Islet precursor cell (in vitro differentiated cells): ENCODE measurements at places on chromosomes 16 and 17.
A peak's percentile ranks its signal among the peaks of the same experiment; 100 is the strongest.

GRCh38 chr16:7405166-7405565, 72.5 kb downstream of the RBFOX1 start:
- peak; percentile 81 for DNase-seq

DNA sequence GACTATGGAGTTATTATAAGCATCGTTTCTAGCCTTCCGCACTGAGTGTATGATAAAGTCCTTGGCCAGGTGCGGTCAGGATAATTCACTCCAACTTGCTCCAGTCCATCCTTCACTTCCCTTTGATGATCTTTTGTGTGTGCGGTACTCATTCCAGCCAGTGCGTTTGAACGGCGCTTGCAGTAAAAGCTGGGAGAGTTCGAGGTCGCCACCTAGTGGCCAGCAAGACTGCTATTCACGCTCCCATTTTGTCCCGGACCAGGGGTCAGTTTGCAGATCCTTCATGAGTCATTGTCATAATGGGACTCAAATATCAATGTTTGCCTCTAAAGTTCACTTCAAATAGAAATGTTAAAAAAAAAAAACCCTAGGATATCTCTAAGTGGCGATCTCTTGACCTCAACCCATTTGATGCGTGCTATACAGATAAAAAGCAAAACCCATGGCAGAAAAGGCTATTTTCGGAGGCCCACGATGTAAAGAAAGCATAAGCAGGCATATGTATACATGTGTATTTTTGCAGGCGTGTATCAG, 417.1 kb downstream of the TMEM114 start:
- DNase-seq, result peak; percentile 93

DNA sequence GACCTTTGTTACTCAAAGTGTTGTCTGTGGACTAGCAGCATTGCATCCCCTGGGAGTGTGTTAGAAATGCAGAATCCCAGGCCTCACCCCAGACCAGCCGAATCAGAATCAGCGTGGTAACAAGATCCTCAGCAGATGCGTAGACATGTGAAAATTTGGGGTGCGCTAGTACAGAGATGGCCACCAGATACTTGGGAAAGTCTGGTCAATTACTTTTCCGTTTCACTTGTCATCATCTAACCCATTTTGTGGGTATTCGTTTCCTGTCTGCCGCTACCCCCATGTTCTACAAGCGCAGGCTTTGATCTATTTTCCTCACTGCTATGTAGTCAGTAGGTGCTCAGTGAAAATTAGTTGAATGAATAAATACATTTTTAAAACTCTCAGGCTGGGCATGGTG, 33.1 kb upstream of the HERPUD1 start:
- DNase-seq, result no peak

GRCh38 chr17:37713624-37714023, 31.2 kb downstream of the HNF1B start:
- DNase-seq, result no peak

- peak; percentile 72 for DNase-seq
Measured at GRCh38 chr17:64297467-64298088, 34.5 kb upstream of the TEX2 start.

- DNase-seq, result peak; percentile 37
Measured at GRCh38 chr16:49631187-49632041, 224.5 kb downstream of the ZNF423 start.

GRCh38 chr17:82238472-82239201, 9.8 kb downstream of the SLC16A3 start:
- DNase-seq, result no peak

- no peak for DNase-seq
Measured at GRCh38 chr16:27712251-27712711, 162.3 kb downstream of the KATNIP start.

DNA sequence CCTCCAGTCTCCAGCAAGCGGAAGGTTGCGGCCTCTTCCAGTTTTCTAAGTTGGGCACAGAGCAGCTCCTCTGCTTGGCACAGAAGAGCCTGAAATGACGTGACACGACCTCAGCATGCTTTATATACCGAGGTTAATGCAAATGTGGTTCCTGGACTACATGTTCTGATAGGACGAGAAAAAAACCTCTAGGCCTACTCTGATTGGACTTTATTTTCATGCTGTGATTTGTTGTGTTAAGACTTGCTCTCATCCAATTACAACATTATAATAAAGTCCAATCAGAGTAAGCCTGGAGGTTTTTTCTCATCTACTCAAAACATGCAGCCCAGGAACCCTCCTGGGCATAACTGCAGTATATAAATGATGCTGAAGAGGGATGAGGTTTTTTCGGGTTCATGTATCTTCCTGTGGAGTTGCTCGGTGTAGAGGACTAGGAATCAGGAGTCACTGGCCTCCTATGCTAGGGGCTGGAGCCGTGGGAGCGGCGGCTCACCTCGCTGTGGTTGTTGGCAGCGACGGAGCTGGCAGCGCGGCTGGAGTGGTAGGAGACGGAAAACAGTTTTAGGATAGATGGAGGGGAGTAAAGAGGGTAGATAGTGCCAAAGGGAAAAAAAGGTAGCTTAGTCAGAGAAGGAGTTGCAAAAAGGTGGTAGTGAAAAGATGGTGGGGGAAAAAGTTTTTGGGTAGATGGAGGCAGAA, 878.0 kb downstream of the KCNJ18 start:
- DNase-seq, result no peak

- DNase-seq, result peak; percentile 58
Measured at GRCh38 chr17:2283302-2283701, 20.3 kb downstream of the SMG6 start.

- DNase-seq, result no peak
Measured at GRCh38 chr16:47045023-47045422, 71.5 kb upstream of the DNAJA2 start.
